ENCODE measurements at places on chromosomes 3 and 15.

DNA sequence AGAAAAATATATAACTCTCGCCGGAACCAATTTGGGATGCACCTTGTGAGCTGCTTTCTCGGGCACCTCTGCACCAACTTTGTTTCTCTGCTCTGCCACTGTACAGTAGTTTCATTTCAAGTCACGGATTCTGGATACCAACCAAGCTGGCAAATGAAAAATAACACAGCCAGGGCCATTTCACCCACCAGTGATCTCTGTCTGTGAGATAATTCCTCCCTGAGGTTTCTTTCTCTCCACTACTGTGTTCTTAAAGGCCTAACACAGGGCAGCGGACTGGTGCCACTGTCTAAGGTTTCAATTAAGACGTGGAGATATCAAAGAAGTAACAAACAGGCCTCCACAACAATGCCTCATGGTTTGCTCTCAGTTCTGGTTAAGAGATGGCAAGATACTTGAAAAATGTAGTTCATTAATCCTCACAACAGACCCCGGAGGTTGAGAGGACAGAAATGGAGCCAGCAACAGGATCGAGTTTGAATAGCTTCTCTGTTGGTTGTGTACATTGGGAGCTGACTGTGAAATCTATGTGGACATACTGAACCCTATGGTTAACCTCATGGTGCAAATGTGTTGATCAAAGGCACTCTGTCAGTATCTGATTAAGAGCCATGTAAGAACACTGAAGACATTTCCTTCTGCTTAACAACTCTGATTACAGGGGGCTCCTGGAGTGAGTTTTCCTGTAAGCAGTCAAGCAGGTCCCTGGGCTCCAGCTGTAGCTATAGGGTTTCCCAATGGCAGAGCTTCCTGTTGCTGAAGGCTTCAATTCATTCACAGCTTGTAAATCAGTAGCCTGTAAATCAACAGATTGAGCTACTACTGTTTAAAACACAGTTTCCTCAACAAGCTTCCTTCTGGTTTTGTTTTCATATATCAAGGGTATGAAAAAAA is 470.5 kb downstream of the EPHA3 start:
- no peak for DNase-seq

DNA sequence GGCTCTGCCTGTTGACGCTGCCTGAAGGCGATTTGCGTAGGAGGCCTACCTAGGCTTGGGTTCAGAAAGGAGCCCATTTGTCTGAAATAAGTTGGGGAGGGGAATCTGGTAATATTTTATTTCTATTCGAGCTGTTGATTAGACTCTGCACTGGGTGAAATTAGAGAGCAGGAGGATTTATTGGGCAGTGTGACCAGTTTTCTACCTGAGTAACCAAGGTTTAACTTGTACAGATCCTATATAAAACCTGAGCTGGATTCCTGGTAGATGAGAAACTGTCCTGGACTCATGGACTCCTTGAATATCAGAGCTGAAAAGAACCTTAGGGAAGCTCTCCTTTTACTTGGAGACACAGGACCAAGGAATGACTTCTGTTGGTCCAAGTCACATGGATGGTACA is 19.6 kb upstream of the GPR156 start:
- no peak for DNase-seq

DNA sequence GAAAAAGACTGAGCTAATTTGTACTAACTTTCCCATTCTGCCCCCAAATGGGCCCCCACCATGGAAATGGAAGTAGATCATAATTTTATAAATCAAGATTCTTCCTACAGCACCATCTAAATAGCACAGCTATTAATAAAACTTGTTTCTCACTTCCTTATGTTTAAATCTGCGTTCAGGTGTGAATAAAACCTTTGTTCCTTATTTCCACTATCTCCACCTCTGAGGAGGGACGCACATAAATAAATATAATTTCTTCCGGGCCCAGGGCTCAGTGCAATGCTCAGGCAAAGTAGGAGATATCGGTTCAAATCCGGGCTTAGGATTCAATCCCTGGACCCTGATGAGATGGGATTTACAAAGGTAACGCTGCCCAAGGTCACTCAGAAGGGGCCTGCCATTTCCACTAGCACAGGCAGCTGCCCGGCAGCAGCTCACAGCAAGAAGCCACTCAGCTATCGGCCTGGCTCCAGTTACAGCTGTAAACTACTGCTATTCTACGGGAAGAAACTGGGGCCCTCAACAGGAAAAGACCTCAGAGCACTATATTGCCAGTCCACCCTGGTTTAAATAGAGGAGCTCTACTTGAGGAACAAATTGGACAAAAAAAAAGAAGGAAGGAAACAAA is 52.5 kb downstream of the FOXP1 start:
- no peak for DNase-seq

DNA sequence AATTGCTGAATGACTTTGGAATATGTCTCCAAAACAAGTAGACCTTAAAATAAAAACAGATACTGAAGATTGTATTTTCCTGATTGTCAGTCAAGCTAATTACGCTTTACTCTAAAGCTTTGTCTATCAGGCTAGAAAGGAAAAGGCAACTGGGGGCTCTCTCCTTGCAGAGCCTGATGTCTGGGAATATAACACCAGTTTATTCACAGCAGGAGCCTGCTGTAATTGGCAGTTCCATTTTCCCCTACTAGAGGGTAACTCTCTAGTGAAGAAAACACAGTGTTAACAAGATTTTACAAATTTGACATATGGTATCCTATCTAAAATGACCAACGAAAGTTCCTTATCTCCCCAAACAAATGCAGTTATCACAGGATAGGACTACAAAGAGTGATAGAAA is 158.8 kb downstream of the PDZRN3 start:
- no peak for DNase-seq

DNA sequence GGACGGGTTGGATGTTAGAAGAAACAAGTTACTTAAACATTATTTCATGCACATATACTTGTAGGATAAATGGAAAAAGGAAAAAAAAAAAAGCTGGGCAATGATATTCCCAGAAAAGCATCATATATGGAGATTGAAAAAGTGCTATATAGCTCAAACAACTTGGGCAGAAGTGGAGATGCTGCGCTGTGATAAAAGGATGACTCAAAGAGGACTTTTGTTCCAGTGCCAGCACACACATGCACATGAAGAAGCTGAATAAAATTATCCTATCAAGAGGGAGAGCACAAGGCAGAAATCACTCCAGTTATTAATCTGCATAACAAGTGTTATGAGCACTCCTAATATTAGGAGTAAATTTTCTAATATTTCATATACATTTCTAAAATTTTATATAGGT is 30.9 kb downstream of the FRMD4B start:
- no peak for DNase-seq

GRCh38 chr3:71978150-71978721 is 193.3 kb upstream of the PROK2 start:
- no peak for DNase-seq

DNA sequence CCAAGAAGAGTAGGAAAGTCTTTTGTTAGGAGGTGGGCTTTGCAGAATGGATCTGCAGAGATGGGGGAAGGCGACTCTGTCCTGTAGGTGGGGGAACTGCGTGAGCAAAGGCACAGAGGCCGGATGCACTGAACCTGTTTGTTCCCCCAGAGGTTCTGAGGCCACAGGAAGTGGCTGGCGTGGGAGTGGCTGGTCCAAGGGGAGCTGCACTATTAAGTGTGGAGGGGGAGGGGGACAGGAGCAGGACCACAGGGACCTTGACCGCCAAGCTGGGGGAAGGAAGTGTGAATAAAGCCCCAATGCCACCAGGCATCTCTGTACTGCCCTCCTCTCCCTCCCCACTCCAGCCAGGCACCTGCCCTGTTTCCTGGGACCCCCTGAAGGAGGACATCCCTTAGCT is 51.8 kb downstream of the CYP11A1 start:
- DNase-seq, result no peak

DNA sequence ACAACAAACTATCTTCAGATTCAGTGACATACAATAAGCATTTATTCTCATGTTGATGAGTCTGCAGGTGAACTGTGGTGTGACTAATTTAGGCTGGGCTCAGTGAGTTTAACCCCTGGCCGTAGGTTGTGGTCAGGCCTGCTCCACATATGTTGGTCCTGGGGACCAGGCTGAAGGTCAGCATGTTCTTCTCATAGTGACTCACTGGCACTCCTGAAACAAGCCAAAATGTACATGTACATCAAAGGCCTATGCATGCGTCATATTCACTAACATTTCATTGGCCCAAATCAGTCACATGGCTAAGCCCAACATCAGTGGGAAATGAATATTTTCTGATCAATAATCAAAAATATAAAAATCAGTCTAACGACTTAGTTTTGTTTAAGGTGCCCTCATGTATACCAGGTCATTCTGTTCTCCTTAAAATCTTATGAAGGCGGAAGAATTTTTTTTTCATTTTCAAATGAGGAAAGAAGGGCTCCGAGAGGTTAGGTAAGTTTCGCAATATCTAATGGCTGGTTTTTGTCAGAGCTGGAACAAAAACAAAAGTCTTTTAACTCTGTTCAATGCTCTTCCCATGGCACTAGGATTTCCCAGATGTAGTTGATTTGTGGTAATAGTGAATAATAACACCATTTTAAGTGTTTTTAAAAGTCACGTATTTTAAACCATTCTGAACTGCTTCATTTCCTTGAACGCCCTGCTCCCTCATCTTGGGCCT is 148.5 kb downstream of the MFSD1 start:
- DNase-seq, result no peak

DNA sequence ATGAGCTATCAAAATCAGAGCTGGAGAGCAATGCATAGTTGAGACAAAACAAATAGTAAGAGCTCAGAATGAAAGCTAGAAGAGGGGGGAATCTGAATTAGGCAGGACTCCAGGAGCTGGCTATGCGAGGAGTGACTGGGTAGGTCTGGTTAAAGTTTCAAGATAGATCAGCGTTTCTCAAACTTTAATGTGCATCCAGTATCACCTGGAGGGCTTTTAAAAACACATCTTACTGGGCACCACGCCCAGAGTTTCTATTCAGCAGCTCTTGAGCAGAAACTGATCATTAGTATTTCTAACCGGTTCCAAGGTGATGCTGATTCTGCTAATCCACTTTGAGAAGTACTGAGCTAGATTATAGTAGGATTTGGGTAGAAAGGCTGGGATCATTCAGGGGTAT is 96.2 kb upstream of the ACP3 start:
- no peak for DNase-seq

DNA sequence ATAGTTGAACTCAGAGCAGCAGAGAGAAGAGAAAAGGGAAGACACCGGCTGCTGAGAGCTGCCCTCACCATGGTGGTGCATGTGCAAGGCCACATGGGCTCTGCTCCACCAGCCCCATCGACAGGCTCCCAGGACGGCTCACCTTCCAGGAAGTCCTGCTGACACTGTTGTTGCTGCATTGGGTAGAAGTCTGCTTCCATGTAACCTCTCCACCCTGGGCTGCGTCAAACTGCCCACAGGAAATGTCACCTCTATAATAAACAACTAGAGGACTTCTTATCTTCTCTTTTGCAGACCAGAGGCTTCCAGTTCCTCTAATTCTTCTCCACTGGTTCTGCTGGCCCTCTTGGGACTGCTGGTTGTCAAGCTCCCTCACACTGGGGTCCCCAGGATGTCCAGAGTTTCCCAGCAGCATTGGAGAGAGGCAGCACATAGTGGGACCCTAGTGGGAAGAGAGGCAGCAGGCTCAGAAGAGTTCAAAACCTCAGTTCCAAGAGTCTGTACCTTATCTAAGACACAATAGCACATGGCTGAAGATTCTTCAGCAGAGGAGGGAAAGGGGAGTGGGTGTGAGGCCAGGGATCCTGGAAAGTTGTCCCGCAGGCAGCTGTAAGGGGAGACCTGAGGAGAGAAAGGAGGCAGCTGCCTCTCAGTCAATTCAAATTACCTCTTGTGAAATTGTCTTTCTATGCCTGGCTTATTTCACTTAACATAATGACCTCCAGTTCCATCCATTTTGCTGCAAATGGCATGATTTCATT is 5.8 kb upstream of the CCR3 start:
- no peak for DNase-seq

DNA sequence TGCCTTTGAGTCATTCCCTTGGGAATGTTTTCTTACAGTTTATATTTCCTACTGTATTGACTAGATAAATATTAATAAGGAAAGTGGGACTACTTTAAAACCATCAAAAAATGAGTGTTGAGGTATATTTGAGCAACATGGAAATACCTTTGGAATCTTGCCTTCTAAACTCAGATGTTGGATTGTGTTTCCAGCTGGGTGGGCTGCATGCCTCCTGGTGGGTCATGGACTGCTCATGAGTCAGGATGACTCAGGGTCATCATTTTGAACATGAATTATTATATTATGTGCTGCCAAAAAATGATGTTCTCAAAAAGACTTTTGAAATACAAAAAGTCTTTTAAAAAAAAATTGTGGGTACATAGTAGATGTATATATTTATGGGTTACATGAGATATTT is 41.1 kb upstream of the APH1B start:
- DNase-seq, result peak; percentile 52

DNA sequence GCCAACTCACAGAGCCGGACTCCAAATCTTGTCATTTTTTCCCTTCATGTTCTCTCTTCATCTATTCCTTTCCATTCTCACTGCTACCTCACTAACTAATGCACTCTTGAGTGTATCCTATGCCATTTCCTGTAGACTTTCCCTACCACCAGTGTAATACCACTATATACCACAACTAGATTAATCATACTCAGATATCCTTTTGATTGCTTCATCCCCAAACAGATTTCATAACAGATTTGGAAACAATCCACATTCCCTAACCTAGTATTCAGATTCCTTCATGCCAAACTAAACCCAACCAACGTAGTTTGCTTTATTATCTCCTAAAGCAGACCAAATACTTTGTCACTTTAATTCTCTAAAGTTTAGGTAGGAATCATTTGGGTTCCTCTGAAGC is 2.6 kb upstream of the PLOD2 start:
- peak; percentile 79 for DNase-seq

- no peak for DNase-seq
Observed at GRCh38 chr3:112395896-112396290, 62.9 kb downstream of the CD200 start.

- DNase-seq, result no peak
Observed at GRCh38 chr15:61653110-61653509, 407.1 kb downstream of the VPS13C start.

GRCh38 chr15:54618120-54618519 is 578.6 kb downstream of the RSL24D1 start:
- DNase-seq, result no peak

GRCh38 chr15:23857028-23857641 is 170.0 kb upstream of the NDN start:
- DNase-seq, result peak; percentile 13

- no peak for DNase-seq
Observed at GRCh38 chr3:43978708-43979107, 263.0 kb upstream of the TOPAZ1 start.

DNA sequence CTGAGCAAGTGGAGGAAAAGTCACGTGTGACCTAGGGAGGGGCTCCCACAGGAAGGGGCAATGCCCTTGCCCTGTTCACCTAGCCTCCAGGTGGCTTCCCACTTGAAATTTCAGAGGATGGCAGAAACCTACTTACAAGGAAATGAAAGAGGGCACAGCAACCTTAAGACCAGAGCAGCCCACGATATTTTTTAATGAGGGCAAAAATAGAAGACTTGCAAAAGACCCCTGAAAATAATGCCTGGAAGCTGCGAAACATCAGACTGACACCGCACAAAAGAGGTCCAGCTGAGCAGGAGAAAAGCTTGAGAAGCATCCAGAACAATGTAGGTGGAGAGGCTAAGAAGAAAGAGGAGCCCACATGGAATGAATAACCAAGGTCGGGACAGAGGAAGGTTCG is 66.1 kb downstream of the KLF15 start:
- no peak for DNase-seq

All from RWPE1 (cell line).